Activated CD8-positive, alpha-beta T cell treated with anti-CD3 and anti-CD28 coated beads for 36 hours (primary cell): ENCODE measurements at places on chromosomes 13 and 19. TPM values are rescaled to one million over a fixed set of nuclear protein-coding genes. Genes with fewer than 3 reads are reported as not detected.

DNA sequence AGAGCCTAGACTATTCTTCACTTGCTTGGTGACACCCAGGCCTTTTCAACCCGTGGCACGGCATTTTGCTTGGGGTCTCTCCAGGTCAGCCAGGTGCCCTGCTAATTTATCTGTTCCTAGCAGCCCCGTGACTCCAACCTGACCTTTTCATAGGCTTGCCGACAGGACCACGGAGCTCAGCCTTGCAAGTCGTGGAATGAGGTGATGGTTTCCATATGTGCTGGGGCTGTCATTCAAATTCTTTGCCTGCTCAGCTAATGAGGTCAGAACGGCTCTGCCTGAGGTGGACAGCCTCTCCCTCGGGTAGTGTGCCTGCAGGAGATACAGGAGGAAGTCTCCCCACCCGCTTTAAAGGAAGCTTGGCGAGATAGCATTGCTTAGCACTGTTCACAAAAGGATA lies 61.0 kb downstream of the SHISA2 start:
- H3K36me3 ChIP-seq, result no peaks in the 10 kb centered on the region
- H3K4me1 ChIP-seq, result no peaks in the 10 kb centered on the region
- no peak for DNase-seq
- H3K27me3 ChIP-seq, result peaks cover 2% of the 10 kb centered on the region
- no peak overlapping the region for H3K27ac ChIP-seq

- no peak for DNase-seq
- no peak overlapping the region for H3K4me3 ChIP-seq
- no peak overlapping the region for H3K27ac ChIP-seq
- H3K27me3 ChIP-seq, result no peaks in the 10 kb centered on the region
- H3K36me3 ChIP-seq, result peaks cover 10% of the 10 kb centered on the region
- H3K4me1 ChIP-seq, result peaks cover 12% of the 10 kb centered on the region
Measured at GRCh38 chr19:10460714-10461046, 40.3 kb downstream of the PDE4A start.

DNA sequence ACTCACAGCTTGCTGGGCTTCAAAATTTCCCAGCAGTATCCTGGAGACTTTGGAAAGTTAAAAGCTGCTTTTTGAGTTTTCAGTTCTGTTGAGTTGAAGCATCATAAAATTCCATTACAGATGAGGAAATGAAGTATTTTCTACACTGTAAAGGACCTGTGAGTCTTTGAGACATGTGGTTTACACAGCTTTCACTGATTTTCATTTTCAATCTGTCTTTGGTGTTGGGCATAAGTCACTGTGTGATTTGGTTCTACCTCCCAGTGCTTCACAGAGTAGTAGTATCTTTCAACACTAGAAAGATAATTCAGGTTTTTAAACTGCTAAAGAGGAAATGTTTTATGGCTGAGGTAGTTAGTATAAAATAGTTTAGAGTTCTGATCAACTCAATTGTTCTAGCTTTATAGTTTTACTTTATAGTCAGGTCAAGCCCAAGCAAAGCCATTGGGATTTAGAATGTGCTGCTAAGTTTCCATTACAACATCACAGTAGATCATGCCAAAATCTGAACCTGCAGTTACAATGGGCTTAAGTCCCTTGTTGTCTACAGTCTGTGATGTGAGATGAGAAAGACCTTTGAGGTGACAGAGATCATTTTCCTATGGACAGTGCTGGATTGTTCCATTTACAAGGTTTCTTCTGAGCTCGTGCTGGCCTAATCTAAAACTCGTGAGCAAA lies 161.6 kb downstream of the FLT1 start:
- peaks cover 3% of the 10 kb centered on the region for H3K4me1 ChIP-seq
- no peak overlapping the region for H3K4me3 ChIP-seq
- no peak for DNase-seq
- H3K27me3 ChIP-seq, result no peaks in the 10 kb centered on the region
- H3K27ac ChIP-seq, result no peak overlapping the region
- no peaks in the 10 kb centered on the region for H3K36me3 ChIP-seq

NDUFA13 gene
- total RNA-seq, result 298 TPM

- no peak overlapping the region for H3K4me3 ChIP-seq
- DNase-seq, result no peak
- H3K36me3 ChIP-seq, result no peaks in the 10 kb centered on the region
- no peak overlapping the region for H3K27ac ChIP-seq
- H3K27me3 ChIP-seq, result peaks cover 2% of the 10 kb centered on the region
Measured at GRCh38 chr19:33556261-33556660, 34.7 kb upstream of the PEPD start.

DNA sequence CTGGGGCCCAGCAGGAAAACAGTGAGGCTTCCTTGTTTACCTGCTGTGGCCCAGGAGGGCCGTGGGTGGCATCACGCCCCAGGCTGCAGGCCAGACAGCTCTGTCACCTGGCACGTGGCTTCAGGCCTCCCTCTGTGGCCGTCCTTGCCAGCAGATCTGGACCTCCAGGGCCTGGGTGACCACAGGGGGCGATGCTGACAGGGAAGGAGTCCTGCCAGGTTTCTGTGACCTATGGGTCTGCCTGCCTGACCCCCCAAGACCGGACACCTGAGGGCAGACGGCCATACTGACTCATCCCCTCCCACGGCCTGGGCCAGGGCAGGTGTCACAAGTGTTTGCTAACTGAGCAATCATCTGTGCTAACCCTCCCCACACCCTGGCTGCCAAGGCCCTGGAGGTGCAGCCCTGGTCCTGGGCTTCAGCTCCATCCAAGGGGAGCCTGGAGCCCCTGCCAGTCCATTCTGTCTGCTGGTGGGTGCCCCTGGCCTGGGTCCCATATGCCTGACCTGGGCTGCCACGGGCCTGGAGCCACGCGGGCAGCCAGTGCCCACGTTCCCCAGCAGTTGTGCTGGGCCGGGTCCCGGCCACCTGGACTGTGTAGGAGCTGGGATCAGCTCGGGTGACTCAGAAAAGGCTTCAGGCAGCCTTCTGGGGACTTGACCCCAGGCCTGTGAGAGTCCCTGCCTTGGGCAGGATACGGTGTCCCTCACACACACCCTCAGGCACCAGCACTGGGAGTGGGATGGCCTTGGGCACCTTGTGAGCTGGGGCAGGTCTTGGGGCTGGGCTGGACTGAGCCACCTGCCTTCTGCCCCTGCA lies 3.7 kb downstream of the CDC34 start:
- H3K27ac ChIP-seq, result no peak overlapping the region
- no peak overlapping the region for H3K4me3 ChIP-seq
- H3K4me1 ChIP-seq, result peaks cover 20% of the 10 kb centered on the region
- no peak for DNase-seq

DNA sequence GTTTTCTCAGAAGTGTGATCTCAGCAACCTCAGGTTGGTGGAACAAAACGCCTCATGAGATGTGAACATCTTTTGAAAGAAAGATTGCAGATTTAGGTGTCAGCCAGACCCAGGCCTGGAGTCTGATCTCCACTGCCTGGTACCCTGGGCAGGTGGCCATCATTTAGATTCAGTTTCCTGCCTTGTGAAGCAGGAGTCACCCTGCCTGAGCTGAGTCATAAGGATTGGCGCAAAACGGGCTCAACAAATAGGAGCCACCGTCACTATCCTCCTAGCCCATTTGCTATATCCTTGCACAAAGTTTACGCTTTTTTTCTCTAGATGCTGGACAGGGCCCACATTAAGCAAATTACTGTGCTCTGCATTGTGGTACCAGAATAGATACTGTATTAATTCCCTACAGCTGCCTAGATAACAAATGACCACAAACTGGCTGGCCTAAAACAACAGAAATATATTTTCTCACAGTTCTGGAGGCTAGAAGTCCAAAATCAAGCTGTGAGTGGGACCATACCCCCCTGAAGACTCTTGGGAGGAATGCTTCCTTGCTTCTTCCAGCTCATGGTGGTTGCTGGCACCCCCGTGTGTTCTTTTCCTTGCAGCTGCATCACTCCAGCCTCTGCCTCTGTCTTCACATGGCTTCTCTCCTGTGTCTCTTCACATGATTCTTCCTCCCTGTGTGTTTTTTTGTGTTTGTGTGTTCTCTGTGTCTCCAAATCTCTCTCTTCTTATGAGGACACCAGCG lies 38.2 kb downstream of the TNFSF11 start:
- no peaks in the 10 kb centered on the region for H3K36me3 ChIP-seq
- H3K27ac ChIP-seq, result no peak overlapping the region
- DNase-seq, result no peak
- H3K4me3 ChIP-seq, result no peak overlapping the region

GRCh38 chr13:46405457-46405856 lies 18.4 kb upstream of the RUBCNL start:
- no peak overlapping the region for H3K27ac ChIP-seq
- H3K27me3 ChIP-seq, result peaks cover 3% of the 10 kb centered on the region
- no peak overlapping the region for H3K4me3 ChIP-seq

DNA sequence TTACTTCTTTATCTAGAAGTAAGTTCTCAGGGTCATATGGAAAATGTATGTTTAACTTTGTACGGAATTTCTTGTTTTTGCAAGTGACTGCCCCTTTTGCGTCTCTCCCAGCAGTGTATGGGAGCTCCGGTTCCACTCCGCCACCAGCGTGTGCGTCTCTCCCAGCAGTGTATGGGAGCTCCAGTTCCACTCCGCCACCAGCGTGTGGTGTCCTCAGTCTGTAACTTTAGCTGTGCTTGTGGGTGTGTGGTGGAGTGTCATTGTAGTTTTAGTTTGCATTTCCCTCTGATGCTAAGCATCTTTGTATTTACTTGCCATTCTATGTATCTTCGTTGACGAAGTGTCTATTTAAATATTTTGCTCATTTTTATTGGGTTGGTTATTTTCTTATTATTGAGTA lies 2.4 kb downstream of the CUL4A start:
- H3K36me3 ChIP-seq, result peaks cover 28% of the 10 kb centered on the region
- DNase-seq, result peak; percentile 50

ZNF799 gene
- 3.2 TPM for total RNA-seq

GRCh38 chr13:59982631-59983382 lies 180.9 kb downstream of the DIAPH3 start:
- no peaks in the 10 kb centered on the region for H3K4me1 ChIP-seq
- H3K27me3 ChIP-seq, result no peaks in the 10 kb centered on the region
- DNase-seq, result no peak
- H3K36me3 ChIP-seq, result peaks cover under 1% of the 10 kb centered on the region
- H3K27ac ChIP-seq, result no peak overlapping the region

DNA sequence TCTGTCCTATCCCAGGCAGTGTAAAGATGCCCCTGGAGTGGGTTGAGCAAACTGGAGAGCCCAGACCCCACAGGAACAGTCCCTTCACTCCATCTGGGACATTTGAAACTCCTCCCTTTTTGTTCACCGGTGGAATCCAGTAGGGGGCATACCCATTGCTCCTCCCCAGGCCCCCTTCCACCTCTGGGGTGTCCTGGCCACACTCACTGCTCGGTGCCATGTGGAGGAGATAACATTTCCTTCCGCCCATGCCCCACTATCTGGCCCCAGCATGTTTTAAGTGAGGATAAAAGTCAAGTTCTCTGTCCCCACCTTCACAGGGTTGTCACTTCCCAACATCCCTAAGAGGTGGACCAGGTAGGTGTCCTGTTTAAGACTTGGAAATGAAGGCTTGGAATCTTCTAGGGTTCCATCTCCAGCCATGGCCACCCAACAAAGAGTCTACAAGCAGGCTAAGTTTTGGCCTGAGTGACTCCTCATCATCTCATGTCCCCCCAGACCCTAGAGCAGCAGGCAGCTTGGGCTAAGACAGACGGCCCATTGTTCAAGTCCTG lies 9.3 kb downstream of the ZNF526 start:
- peaks cover 27% of the 10 kb centered on the region for H3K4me1 ChIP-seq
- no peaks in the 10 kb centered on the region for H3K27me3 ChIP-seq
- peak overlapping the region; percentile 83 for H3K27ac ChIP-seq
- H3K36me3 ChIP-seq, result peaks cover 54% of the 10 kb centered on the region
- no peak overlapping the region for H3K4me3 ChIP-seq

DNA sequence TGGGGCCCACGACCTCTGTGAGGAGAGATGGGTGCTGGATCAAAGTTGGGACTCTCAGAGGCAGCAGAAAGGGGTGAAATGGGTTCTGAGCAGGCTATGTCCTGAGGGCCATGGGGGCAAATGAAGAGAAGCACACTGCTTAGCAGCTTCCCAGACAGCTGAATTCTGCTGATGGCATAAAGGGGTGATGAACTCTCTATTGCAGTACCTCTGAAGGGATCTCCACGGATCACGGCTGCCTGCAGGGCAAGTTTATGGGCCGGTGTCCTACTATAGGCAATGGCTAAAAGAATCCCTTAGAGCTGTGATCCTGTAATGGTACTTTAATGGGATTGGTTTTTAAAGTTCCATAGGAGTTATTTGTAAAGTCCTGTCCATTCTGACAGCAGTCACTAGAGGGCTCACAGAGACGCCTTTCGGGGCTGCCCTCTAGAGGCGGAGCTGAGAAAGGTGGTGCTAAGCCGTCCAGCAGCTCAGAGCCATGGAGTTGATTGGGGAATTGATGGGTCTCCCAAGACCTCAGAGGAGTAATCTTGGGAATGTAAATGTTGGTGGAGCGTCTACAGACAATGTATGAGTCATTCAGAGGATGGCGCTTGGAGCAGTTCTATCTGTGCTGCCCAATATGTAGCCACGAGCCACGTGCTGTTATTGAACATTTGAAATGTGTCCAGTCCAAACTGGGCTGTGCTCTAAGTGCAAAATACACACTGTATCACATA lies 287.3 kb downstream of the COG6 start:
- no peak overlapping the region for H3K4me3 ChIP-seq
- no peaks in the 10 kb centered on the region for H3K27me3 ChIP-seq

CYP2B6 gene
- total RNA-seq, result not detected

DNA sequence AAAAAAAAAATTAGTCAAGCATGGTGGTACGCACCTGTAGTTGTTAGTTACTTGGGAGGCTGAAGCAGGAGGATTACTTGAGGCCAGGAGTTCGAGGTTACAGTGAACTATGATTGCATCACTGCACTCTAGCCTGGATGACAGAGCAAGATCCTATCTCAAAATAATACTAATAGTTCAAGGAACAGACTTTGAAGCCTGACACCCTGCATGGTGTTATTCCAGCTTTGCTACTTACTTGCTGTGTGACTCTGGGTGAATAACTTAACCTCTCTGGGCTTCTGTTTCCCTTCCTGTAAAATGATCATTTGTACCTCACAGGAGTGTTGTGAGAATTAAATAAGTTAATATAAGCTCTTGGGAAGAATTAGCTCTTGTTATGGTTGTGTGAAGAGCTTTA lies 3.5 kb upstream of the FOSB start:
- no peaks in the 10 kb centered on the region for H3K27me3 ChIP-seq
- no peak overlapping the region for H3K27ac ChIP-seq
- H3K36me3 ChIP-seq, result no peaks in the 10 kb centered on the region
- H3K4me1 ChIP-seq, result peaks cover 13% of the 10 kb centered on the region
- no peak for DNase-seq

DNA sequence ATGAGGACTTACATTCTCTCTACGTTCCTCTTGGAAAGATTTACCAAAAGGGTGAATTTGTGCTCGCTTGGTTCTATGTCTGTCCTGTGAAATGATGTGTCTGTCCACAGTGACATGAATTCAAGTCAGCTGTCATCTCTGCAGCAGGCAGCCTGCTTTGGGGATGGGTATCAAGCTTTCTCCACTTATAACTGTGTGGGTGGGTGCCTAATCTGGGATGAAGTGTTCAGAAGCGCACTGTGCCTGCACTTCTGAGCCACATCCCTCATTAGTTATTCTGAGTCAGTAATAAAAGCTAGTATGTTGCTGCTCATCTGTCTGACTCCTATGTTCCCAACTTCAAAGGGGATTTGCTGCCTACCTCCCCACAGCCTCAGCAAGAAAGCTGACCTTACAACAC lies 86.1 kb upstream of the TUBA3C start:
- H3K36me3 ChIP-seq, result no peaks in the 10 kb centered on the region
- no peak for DNase-seq
- peaks cover 1% of the 10 kb centered on the region for H3K27me3 ChIP-seq
- H3K4me1 ChIP-seq, result no peaks in the 10 kb centered on the region

GRCh38 chr19:18437491-18438330 lies at the start of gene ISYNA1:
ISYNA1 (minus strand) TSS chr19:18438133; CDS start chr19:18437979, 154 bp downstream.
- peak; percentile 70 for DNase-seq
- H3K36me3 ChIP-seq, result peaks cover 20% of the 10 kb centered on the region
- no peak within 1 kb of the TSS for H3K27ac ChIP-seq
- H3K4me3 ChIP-seq, result peak within 1 kb of the TSS; percentile 72

GRCh38 chr19:3401004-3401768 lies 34.8 kb downstream of the NFIC start:
- H3K27ac ChIP-seq, result no peak overlapping the region
- H3K36me3 ChIP-seq, result no peaks in the 10 kb centered on the region
- H3K4me1 ChIP-seq, result no peaks in the 10 kb centered on the region
- H3K27me3 ChIP-seq, result no peaks in the 10 kb centered on the region
